ENCODE measurements at places on chromosomes 3 and 15.

DNA sequence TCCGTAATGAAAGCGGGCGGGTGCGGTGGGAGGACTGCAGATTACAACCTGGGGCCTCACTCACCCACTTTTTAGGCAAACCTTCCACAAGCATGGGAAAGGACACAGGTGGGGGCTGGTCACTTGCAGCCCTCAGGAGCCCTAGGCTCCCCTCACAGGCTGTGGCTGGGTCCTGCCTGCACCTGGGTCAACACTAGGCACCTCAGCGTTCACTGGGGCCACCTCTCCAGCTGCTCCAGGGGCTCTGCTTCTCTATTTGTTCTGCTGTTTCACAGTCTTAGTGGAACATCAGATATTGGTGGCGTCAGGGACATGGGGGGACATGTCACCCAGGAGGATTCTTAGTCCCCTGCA, 30.1 kb upstream of the TMEM115 start:
- DNase-seq = no peak

DNA sequence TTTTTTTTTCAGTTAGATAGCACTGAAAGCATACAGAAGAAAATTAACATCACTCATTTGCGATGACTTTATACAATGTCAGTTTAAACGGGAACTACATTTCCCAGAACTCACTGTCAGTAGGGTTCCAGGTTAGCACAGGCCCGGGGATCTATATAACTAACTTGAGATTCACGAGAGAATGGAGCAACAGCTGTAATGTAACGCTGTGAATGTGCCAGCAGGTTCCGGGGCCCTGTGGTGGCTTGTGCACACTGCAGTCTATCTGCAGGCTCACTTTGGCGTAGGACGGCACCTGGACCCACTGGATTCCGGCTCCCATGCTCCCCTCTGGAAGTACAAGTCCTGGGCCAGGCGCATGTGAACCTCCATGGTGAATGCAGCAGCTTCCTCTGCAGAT, 19.4 kb downstream of the CCR1 start:
- DNase-seq = no peak

- no peak for DNase-seq
Observed at GRCh38 chr15:46496491-46497115, 861.8 kb downstream of the SQOR start.

DNA sequence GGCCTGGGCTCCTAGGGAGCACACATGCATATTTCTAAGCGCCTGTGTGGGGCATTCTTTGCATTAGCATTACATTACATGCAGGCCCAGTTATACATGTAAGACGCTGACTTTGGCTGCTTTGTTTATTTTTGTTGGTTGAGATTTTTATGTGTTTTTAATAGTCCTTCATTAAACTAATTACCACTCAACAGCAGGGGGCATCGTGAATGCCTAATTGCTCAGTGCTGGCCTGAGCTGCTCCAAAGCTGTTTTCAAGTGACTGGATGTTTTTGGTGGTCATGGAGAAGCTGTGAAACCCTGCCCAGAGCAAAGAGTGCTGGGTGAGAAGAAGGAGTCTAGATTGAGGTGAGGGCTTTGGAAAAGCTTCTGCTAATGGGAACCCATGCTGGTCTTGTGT, 41.5 kb downstream of the GPD1L start:
- DNase-seq = no peak

- DNase-seq = peak; percentile 49
Observed at GRCh38 chr3:196537319-196537984, 22.3 kb upstream of the SMCO1 start.

GRCh38 chr3:145692751-145693150, 468.2 kb downstream of the PLOD2 start:
- no peak for DNase-seq

DNA sequence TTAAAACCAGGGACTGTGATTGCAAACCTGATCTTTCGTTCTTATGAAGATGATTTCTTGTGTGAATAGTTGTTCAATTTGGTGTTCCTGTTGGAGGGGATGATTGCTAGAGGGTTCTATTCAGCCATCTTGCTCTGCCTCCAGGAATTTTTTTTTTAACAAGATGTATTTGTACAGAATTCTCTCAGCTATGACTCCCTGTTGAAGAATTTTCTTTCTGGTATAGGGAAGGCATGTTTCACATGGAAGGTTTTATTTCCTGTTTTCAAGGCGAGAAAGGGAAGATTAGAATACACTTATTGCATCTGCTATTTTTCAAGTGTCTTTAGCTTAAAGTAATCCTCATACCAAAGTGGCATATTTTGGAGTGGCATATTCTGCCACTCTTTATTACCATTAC, 5.6 kb upstream of the LRRC34 start:
- DNase-seq = no peak

DNA sequence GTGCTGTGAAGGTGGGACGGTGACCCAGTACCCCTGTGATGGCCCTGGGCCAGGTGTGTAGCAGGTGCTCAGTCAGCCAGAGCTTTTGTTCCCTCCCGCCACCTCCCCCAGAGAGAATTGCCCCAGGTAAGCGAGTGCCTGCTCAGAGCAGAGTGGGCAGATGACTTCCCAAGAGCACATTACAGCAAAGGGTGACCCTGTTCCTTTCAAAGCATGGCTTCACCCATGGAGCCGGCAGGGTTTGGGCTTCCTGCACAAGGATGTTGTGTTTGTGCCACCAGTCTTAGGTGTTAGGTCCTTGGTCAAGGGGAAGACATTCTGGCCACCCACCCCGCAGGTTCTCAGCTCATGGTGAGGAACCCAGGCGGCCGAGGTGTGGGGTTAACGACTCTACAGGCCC, 30.7 kb downstream of the SLC6A6 start:
- peak; percentile 25 for DNase-seq

DNA sequence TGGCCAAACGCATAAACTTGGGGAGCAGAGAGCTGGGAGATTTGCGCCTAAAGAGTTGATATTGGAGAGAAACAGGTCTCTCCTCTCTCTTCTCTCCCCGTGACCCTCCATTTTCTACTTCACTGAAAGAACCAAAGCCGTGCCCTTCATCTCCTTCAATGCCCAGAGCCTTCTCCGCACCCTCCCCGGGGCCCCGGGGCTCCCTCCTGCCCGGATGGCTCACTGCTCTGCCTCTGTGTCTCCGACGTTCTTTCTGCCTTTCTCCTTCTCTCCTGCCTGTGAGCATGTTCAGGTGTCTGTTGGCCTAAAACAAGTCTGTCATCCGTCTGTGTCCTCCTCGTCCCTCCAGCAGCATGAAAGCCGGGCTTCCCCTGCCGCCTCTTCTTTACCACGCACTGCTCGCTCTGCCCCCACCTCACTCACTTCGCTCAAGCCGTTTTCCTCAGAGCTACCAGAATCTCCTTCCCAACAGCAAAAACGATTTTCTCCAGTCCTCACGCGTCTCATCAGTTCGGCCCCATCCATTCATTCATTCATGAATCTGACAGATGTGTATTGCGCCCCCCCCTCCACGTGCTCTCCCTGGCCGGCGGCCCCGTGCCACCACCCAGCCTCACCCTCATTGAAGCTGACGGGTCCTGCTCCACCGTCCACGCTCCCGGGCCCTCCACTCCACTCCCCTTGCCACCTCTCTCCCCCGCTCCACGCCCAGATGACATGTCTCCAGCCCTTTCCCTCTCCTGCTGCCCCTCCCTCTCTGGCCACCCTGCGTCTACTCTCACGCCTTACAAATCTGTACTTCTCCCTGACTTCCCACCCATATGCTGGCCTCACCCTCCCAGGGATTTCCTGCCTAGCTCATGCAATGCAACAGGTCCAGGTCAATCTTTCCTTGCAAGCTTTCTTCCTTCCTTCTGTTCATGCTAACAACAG, 10.2 kb downstream of the MUC4 start:
- no peak for DNase-seq

DNA sequence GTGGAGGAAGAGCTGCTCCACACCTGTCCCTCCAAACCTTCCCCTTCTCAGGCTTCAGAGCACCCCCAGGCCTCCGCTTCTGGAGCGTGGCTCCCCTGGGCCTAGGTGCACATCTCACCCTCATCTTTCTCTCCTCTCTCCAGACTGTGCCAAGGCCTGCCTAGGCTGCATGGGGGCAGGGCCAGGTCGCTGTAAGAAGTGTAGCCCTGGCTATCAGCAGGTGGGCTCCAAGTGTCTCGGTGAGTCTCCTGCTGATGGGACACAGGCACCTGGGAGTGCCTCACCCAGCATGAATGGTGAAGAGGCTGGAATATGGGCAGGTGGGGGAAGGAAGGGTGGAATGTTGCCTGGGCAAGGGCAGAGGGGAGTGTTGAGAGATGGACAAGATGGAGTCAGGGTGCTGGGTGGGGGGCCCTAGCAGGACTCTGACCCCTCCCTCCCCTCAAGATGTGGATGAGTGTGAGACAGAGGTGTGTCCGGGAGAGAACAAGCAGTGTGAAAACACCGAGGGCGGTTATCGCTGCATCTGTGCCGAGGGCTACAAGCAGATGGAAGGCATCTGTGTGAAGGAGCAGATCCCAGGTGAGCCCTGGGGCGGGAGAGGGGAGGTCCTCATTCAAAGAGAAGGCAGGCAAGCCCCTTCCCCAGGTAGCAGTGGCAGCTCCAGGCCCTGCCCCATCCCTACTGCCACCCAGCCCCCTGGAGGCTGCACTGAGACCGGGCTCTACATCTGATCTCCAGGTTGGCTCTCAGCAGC, 9.1 kb downstream of the PRRT3 start:
- no peak for DNase-seq

GRCh38 chr15:29568840-29569532, 253.3 kb downstream of the TJP1 start:
- no peak for DNase-seq

DNA sequence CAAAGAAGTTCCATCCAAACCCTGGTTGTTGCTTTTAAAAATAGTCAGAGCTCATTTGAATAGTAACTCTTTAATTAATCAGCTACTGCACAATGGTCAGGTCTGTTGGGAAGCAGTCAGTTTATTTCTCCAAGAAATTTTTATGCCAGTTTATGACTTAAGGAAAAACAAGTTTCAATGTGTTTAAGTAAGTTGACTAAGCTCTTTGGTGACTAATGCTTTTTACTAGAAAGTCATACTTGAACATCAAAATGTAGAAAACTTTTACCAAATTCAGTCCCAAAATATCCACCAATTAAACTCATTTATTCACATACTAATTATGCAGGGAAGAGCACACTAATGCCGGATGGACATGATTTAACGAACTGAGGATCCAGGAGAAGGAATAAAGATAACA, 22.1 kb downstream of the PRICKLE2 start:
- no peak for DNase-seq

DNA sequence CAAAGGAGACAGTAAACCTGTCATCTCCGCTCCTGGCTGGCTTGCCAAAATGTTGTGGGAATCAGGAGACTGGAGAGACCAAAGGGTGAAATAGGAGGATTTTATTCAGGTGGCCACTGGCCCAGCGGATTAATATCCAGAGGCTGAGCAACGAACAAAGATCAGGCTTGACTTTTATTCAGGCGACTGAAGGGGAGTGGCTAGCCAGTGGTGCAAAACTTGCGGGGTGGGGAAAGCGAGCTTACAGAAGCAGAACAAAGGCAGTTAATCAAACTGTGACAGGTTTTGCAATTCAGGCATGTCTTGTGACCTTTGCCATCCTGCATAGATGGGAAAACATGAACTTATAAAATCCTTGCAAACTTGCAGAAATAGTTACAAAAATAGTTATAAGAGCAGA, 19.8 kb upstream of the ACAD9 start:
- no peak for DNase-seq

DNA sequence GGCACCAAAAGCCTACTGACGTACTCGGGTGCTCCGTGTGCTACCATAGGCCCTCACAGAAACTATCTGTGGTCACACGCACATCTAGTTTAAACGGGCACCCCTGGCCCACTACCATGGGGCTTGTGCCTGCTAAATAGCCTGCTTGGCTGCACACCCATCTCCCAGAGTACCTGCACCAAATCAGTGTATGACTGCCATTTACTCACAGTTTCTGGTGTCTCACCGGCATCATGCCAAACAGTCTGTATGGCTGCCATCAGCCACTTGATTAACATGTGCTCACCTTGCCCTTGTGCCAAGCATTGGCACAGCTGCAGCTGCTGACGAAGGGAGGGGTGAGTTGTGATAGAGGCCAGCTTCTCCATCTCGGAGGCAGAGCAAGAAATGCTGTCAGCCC, 232.7 kb downstream of the IGSF11 start:
- no peak for DNase-seq

GRCh38 chr3:176850498-176850897, 346.8 kb downstream of the TBL1XR1 start:
- no peak for DNase-seq

GRCh38 chr3:63607716-63608115, 44.8 kb upstream of the SNTN start:
- no peak for DNase-seq

DNA sequence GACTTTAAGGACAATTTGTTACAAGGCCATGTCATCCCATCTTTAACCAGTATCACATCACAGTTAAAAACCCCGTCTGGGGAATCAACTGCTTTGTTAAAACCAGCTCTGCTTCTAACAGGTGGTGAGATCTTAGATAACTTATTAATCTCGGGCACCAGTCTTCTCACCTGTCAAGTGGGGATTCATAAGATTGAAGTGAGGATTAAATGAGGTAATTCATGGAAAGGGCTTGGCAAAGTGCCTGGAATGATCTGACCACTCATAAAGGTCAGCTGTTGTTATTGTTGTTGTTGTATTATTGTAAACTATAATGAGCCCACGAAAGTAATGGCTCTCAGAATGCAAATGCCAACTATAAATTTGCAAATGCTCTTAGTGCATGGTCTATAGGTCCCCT, 30.1 kb upstream of the SLC24A5 start:
- no peak for DNase-seq

GRCh38 chr15:38053776-38054175, 119.3 kb downstream of the TMCO5A start:
- DNase-seq = no peak

DNA sequence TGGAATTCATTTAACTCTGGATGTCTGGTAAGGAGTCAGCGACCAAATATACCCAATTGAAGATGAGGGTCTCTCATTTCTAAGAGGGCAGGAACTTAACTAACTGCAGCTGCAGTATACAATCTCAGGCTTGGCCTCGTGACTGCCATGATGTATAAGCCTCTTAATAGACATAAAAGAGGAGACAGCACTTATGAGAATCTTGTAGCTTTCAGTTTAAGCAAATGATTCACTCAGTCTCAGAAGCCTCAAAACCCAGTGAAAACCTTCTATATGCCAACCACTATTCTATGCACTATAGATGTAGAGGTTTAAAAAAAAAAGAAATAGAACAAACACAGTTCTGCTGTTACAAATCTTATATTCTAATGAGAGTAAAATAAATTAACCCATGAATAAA, 513.9 kb downstream of the TBL1XR1 start:
- no peak for DNase-seq

GRCh38 chr3:53643757-53644156, 149.3 kb downstream of the CACNA1D start:
- DNase-seq = no peak

DNA sequence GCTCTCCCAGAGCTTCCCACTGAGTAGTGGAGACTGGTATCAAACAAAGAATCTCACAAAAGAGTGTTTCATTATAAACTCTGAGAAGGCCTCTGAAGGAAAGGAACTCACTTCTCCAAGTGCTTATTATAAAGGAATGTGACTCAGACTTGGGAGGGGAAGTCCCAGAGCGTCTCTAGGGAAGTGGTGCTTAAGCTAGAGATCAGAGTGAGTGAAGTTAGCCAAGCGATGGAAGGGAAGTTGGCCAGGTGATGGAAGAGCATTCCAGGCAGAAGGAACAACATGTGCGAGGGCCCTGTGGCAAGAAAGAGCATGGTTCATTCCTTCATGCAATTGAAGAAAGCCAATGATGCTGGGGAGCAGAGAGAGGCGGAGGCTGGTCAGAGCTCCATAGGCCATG, 2.3 kb downstream of the XYLB start:
- no peak for DNase-seq
